ENCODE measurements at places on chromosomes 5 and 9. TPM values are rescaled to one million over a fixed set of nuclear protein-coding genes. Genes with fewer than 3 reads are reported as not detected.

The SPATA31A3 gene
- not detected for total RNA-seq

The PCDHGA10 gene
- not detected for total RNA-seq

GRCh38 chr5:75648712-75649111, 37.5 kb downstream of the ANKDD1B start:
- no peak overlapping the region for H3K27ac ChIP-seq
- no peaks in the 10 kb centered on the region for H3K4me1 ChIP-seq
- no peak overlapping the region for H3K4me3 ChIP-seq
- H3K27me3 ChIP-seq, result no peaks in the 10 kb centered on the region
- peak; percentile 6 for DNase-seq
- no peaks in the 10 kb centered on the region for H3K36me3 ChIP-seq

DNA sequence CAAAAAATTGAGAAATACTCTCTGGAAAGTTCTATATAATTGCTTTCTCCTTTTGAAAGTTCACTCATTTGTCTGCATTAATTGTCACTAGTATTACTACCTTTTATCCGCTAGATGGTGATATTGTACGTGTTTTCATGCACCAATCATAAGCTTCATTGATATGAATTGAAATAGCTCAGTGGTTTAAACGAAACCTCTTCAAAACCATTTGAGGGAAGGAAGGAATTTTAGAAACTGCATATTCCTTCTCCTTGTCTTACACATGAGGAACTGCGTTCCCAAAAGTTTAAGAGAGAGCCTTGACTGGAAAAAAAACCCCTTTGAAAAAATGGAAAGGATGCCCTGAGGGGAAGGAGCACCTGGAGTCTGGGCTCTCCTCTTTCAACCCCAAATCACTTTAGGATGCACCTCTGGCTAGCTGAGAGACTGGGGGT, 98.6 kb downstream of the YTHDC2 start:
- no peaks in the 10 kb centered on the region for H3K36me3 ChIP-seq
- H3K27ac ChIP-seq, result no peak overlapping the region
- no peak for DNase-seq
- H3K4me1 ChIP-seq, result peaks cover 7% of the 10 kb centered on the region

DNA sequence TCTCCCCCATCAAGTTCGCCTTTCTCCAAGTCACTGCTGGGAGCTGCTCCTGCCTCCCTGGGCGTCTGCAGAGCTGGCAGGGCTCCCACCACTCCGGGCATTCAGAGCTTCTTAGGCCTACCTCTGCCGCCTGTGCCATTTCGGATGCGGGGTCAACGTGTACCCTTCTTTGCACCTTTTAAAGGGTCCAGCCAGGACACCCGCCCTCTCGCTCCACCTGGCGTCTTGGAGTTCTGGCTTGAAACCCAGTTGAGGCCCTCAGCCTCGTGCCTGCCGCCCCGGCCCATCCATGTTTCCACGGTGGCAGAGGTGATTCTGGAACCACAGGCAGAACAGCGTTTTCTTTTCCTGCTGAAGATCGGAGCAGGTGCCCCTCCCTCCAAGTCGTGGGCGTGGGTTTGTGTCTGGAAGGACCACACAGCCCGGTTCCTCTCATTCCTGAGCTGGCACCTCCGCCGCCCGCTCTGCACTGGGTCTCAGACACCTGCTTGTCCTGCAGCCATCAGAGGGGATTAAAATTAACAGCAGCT, 32.9 kb downstream of the NDUFS6 start:
- no peak overlapping the region for H3K4me3 ChIP-seq
- H3K27ac ChIP-seq, result no peak overlapping the region
- H3K4me1 ChIP-seq, result no peaks in the 10 kb centered on the region
- no peaks in the 10 kb centered on the region for H3K36me3 ChIP-seq

Data from activated CD8-positive, alpha-beta T cell treated with anti-CD3 and anti-CD28 coated beads for 36 hours (primary cell).